CD4-positive, alpha-beta memory T cell (primary cell): ENCODE measurements at places on chromosomes 1 and 21.

DNA sequence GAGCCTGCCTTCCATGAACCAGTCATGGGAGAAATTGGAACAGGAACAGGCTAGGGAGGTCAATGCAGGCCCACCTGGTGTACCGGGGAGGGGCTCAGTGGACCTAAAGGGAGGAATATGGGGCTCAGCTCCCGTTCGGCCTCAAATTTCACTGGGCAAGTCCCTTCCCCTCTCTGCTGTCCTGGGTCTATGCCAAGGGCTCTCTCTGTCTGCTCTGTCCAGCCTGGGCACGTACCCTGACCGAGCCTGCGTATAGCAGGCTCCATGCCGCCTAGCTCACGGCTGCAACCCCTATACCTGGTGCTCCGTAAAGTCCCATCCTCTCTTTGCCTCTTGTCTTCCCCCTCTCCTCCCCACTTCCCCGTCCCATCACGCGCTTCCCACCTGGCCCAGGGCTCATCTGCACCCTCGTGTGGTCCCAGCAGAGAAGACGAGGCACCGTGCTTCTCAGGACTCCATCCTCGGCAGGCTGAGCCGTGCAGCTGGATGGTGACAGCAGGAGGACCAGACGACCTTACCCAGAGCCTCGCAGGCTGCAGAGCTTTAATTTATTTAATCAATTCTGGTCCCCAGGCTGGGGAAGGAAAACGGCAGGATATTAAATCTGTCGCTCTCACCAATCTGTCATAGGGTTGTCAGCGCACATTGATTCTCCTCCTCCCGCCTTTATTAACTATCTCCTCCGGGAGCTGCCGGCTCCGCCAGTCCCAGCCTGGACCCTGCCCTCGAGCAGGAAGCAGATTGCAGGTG, 25.0 kb upstream of the DISP3 start:
- no peaks in the 10 kb centered on the region for H3K36me3 ChIP-seq
- H3K27me3 ChIP-seq, result no peaks in the 10 kb centered on the region
- DNase-seq, result no peak
- H3K27ac ChIP-seq, result no peak overlapping the region

GRCh38 chr1:119968068-119968492, 71.8 kb upstream of the ADAM30 start:
- H3K4me1 ChIP-seq, result no peaks in the 10 kb centered on the region
- DNase-seq, result peak; percentile 51
- H3K27me3 ChIP-seq, result no peaks in the 10 kb centered on the region
- peaks cover 31% of the 10 kb centered on the region for H3K36me3 ChIP-seq
- no peak overlapping the region for H3K4me3 ChIP-seq

GRCh38 chr1:169112241-169112640, 5.8 kb downstream of the ATP1B1 start:
- H3K4me1 ChIP-seq, result peaks cover 15% of the 10 kb centered on the region
- H3K36me3 ChIP-seq, result no peaks in the 10 kb centered on the region
- no peak overlapping the region for H3K4me3 ChIP-seq
- H3K27me3 ChIP-seq, result no peaks in the 10 kb centered on the region
- no peak for DNase-seq

DNA sequence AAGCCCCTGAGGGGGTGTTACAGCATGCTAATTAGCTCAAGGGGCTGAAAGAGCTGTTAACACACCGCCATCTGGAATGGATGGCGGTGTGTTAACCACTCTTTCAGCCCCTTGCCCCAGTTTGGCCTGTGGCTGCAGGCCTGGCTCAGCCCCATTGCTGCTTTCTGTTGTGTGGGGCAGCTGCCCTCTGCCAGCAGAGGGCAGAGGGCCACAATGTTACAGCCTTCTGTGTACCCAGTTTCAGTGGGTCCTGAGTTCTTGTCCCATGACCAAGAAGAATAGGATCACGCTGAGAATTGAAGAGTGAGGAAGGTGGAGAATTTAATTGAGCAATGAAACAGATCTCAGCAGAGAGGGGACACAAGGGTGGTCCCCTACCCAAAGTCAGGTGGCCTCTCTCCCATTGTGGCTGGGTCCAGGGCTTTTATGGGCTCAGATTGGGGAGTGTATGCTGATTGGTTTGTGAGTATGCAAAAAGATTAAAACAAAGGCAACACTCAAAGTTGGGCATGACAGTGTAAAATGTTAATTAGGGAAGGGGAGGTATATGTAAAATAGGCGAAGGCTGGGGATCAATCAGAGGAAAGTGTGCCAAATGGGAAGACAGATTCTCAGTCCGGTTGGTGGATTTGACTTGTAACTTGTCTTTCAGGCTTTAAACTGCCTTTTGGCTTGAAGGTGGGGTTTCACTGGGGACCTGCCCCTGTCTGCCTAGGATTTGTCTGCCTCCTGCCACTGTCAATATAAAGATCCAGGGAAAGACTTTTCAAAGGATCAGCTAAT, 142.2 kb downstream of the RABGAP1L start:
- H3K27me3 ChIP-seq, result no peaks in the 10 kb centered on the region
- H3K4me1 ChIP-seq, result no peaks in the 10 kb centered on the region
- no peak for DNase-seq
- H3K4me3 ChIP-seq, result no peak overlapping the region

- DNase-seq, result no peak
- peaks cover 26% of the 10 kb centered on the region for H3K36me3 ChIP-seq
- H3K27me3 ChIP-seq, result no peaks in the 10 kb centered on the region
- no peak overlapping the region for H3K27ac ChIP-seq
- no peak overlapping the region for H3K4me3 ChIP-seq
- H3K4me1 ChIP-seq, result peaks cover 3% of the 10 kb centered on the region
Observed at GRCh38 chr1:6652986-6653385, 28.3 kb downstream of the THAP3 start.

- no peak for DNase-seq
- H3K27me3 ChIP-seq, result no peaks in the 10 kb centered on the region
- H3K4me1 ChIP-seq, result peaks cover 22% of the 10 kb centered on the region
Observed at GRCh38 chr1:54885237-54885679, 1.7 kb downstream of the DHCR24 start.

GRCh38 chr1:1337793-1338147, 6.7 kb downstream of the TAS1R3 start:
- no peaks in the 10 kb centered on the region for H3K27me3 ChIP-seq
- no peak overlapping the region for H3K4me3 ChIP-seq
- H3K36me3 ChIP-seq, result no peaks in the 10 kb centered on the region
- H3K4me1 ChIP-seq, result no peaks in the 10 kb centered on the region

GRCh38 chr1:156439777-156440183, 60.8 kb downstream of the MEF2D start:
- no peak for DNase-seq
- H3K4me1 ChIP-seq, result peaks cover 32% of the 10 kb centered on the region
- no peak overlapping the region for H3K27ac ChIP-seq
- H3K27me3 ChIP-seq, result peaks cover 74% of the 10 kb centered on the region

DNA sequence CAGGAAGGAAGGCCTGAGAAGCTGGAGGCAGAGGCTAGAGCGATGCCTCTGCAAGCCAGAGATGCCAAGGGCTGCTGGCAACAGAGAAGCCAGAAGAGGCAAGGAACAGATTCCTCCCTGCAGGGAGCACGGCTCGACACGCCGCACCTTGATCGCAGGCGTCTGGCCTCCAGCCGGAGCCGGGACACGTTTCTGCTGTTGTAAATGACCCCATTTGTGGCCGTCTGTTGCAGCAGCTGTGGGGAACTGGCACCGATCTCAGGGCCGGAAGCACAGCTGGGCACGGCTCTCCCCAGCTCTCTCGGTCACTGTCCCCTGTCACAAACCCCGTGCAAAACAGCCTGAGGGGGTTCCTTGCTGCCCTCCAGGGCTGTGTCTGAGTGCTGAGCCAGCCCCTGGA, 59.6 kb downstream of the SIK1 start:
- no peak overlapping the region for H3K4me3 ChIP-seq
- no peaks in the 10 kb centered on the region for H3K27me3 ChIP-seq
- no peak overlapping the region for H3K27ac ChIP-seq
- peaks cover 10% of the 10 kb centered on the region for H3K4me1 ChIP-seq
- no peak for DNase-seq

DNA sequence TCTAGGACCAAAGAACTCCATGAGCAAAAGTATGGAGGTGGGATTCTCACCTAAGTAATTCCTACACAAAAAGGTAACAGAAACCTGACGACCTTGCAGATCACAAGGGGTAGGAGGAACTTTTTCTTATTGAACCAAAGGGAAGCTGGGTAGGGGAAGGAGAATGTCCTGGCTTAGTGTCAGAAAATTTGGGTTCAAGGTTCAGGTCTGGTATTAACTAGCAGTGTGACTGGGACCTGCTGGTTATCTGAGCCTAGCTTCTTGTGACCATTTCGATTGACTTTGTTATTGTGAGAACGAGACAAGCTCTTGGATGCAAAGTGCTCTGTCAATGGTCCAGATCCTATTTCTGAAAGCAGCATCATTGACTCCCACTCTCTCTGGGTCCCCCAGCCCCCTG, 5.0 kb upstream of the SNX27 start:
- DNase-seq, result no peak
- no peaks in the 10 kb centered on the region for H3K36me3 ChIP-seq
- no peak overlapping the region for H3K27ac ChIP-seq

DNA sequence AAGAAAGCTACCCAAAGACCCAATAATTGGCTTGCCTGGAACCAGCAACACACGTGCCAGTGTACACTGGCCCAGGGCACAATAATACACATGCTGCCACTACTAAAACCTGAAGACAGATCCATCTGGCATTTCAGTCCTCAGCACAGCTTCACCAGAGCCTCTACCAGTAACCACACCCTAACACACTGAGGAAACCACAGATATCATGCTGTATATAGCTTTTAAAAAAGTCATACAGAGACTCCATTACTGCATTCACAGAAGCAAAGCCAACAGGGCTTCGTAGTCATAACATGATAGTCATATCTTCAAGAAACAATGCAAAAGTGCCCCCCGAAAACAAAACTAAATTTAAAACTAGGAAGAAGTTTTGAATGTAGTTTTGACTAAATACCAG, 40.6 kb upstream of the NEGR1 start:
- no peak overlapping the region for H3K27ac ChIP-seq
- H3K27me3 ChIP-seq, result no peaks in the 10 kb centered on the region
- H3K4me3 ChIP-seq, result no peak overlapping the region
- no peaks in the 10 kb centered on the region for H3K4me1 ChIP-seq

DNA sequence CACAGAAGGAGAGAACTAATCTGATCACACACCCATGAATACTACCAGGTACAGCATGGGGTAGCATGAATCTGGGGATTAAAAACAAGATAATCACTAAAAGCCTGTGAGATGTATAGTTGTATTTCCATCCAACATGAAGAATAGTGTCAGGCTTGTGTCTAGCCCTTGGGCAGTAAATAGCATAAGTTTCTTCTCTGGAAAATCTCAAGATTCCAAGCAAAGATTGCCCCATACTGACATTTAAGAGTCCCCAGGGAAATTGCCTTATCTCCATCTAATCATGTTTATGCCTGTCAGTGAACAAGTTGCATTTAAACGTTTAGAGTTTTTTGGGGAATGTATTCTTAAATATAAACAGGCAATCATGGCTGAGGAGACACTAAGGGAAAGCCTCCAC, 109.2 kb upstream of the SERTAD4 start:
- H3K4me1 ChIP-seq, result no peaks in the 10 kb centered on the region
- no peak for DNase-seq
- H3K27ac ChIP-seq, result no peak overlapping the region
- H3K27me3 ChIP-seq, result no peaks in the 10 kb centered on the region
- no peak overlapping the region for H3K4me3 ChIP-seq

DNA sequence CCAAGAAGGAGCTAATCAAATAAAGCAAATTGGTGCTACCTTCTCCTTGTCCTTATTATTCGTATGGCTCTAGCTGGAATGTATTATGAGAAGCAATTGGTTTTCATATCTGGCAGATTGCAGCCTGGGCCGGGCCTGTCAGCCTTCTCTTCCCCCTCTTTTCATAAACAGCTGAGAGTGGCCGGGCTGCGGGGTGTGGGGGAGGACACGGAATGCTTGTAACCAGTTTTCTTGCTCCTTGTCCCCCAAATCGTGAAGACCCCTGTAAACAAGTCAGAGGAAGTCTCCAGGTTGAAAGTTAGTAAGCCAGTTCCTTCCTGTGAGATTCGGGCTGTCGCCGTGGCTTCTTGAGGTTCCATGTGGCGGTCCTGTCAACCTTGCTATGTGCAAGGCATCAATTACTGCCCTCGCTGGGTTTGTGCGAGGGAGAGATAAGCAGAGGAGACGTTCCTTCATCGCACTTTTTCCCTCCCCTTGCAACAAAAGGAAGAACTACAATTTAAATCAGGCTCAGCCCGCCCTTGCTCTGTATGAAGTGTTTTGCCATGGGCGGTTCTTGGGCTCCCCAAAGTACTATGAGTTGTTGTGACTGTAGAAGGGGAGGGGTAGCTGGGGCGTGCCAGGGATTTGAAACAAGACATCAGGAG, 450.7 kb downstream of the CAMTA1 start:
- H3K4me3 ChIP-seq, result no peak overlapping the region
- H3K4me1 ChIP-seq, result no peaks in the 10 kb centered on the region
- no peaks in the 10 kb centered on the region for H3K27me3 ChIP-seq
- no peak for DNase-seq
- H3K36me3 ChIP-seq, result no peaks in the 10 kb centered on the region

DNA sequence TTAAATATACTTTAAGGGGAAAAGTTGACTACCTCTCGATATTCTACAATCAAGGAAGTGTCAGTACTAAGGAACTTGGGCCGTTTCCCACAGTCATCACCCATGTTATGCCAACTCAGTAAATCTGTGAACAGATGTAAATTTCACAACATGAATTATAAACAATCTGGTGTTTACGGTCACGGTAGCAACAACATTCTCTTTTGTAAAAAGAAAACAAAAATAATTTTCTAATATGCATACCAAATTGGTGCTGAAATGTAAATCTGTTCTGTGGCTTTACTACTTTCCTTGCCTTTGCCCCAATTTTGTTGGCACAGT, 1.2 kb downstream of the SH3GLB1 start:
- peak overlapping the region; percentile 94 for H3K27ac ChIP-seq
- no peaks in the 10 kb centered on the region for H3K27me3 ChIP-seq
- H3K4me3 ChIP-seq, result peak overlapping the region; percentile 93
- peaks cover 59% of the 10 kb centered on the region for H3K4me1 ChIP-seq

DNA sequence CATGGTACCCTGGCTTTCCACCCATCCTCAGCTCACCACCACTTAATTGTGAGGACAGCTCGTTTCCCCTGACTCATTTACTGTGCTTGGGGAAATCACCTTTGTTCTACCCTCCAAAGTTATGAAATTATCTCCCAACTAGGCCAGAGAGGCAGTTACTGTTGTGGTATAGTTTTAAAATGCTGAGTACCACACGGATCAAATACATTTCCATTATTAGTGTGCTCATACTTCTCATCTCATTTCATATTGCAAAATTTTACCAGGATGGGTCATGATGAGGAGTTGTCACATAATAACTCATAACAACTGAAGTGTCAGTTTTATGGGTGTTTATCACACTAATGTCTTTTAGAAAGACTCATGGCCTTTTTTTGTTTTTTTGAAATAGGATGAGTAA, 9.2 kb upstream of the OR2B11 start:
- no peaks in the 10 kb centered on the region for H3K36me3 ChIP-seq
- H3K4me3 ChIP-seq, result no peak overlapping the region
- H3K27ac ChIP-seq, result no peak overlapping the region
- H3K27me3 ChIP-seq, result no peaks in the 10 kb centered on the region

GRCh38 chr1:47738560-47739182, 258.5 kb downstream of the TRABD2B start:
- H3K27me3 ChIP-seq, result no peaks in the 10 kb centered on the region
- DNase-seq, result no peak
- no peaks in the 10 kb centered on the region for H3K4me1 ChIP-seq
- no peak overlapping the region for H3K27ac ChIP-seq
- no peak overlapping the region for H3K4me3 ChIP-seq
